Stimulated activated CD4-positive, alpha-beta T cell treated with anti-CD3 and anti-CD28 coated beads, TNF-alpha, amount 100 ng/mL, for 1 hour (primary cell): ENCODE measurements at places on chromosomes 2 and 18.

DNA sequence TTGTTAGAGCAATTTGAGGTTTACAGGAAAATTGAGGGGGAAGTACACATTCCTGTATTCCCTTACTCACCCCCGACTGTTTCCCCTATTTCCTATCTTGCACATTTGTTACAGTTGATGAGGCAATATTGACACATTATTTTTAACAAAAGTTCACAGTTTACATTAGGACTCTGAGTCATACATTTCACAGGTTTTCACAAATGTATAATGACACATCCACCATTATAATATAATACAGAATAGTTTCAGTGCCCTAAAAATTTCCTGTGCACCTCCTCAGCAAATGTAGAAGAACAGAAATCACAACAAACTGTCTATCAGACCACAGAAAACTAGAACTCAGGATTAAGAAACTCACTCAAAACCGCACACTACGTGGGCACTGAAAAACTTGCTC, 160.6 kb upstream of the RMP24 start:
- DNase-seq = no peak

DNA sequence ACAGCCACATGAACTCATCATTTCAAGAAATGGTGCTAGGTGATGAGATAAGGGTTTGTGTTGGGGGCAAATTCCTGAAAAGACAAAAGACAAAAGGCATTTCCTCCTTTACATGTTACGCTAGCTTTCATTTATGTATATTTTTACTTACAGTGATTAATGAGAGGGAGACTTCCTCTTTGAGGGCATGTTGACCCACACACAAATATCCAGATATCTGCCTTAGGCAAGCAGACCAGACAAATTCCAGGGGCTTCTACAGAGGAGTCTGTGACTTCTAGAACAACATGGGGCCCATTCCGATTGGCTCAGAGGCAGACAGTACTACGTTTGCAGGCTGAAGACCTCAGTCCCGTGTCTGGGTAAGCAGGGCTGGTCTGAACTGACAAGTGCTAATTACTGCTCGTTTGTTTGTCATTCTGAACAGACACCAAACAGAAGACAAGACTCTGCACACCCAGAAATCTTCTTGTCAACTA, 74.8 kb upstream of the ST6GAL2 start:
- no peak for DNase-seq

DNA sequence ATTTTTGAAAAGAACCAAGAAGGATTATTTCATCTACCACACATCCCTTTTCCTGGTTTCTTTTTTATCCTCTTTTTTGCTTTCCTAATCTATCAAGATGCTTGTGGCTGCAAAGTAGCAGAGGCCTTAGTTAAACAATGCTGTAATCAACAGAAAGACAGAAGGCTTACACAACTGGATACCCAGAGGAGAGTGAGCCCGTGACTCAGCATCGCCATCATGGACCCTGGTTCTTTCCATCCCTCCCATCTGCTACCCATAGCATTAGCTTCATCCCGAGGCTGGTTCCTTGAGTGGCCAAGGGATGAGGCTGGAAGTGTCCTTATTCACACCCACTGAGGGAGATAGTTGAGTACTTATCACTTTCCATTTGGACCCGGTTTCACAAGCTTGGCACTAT, 7.5 kb upstream of the HAAO start:
- no peak for DNase-seq

- DNase-seq = no peak
Observed at GRCh38 chr2:105486762-105487141, 87.9 kb upstream of the FHL2 start.

DNA sequence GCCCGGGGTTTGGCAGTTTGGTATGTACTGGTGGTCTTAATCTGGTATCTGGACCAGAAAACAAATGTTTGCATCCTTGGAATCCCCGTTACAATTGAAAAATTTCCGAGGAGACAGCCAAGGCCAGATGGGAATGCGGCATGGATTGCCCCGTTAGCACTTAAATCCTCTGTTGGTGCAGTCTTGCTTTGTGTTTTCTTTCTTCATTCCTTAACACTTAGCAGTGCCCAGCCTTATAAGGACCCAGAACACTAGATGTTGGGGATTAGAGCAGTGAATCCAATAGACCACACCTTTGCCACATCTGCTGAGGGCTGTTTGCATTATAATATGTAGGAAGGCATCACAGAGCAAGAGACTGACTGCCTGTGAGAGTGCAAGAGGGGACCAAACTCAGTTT, 12.8 kb upstream of the ZNF532 start:
- no peak for DNase-seq

- no peak for DNase-seq
Observed at GRCh38 chr2:80363791-80364349, 59.3 kb upstream of the LRRTM1 start.

GRCh38 chr2:225042800-225043167, 516 bp upstream of the DOCK10 start:
- DNase-seq = no peak

DNA sequence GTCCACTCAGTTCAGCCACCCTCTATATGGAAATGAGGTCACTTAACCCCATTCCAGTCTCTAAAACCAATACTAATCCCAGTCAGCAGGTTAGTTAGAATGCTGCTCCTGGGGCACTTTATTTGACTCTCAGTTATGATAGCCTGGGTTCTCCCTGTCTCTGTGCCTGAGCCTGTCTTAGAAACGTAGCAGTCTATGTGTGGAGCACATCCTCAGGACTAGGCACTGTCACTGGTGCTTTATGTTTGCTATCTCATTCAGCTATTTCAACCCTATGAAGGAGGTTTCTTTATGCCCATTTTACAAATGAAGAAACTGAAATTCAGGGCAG, 152.5 kb upstream of the PKDCC start:
- no peak for DNase-seq

GRCh38 chr2:230660294-230661060, 52.2 kb upstream of the CAB39 start:
- no peak for DNase-seq

- no peak for DNase-seq
Observed at GRCh38 chr2:173075056-173075780, 428 bp upstream of the MAP3K20 start.

DNA sequence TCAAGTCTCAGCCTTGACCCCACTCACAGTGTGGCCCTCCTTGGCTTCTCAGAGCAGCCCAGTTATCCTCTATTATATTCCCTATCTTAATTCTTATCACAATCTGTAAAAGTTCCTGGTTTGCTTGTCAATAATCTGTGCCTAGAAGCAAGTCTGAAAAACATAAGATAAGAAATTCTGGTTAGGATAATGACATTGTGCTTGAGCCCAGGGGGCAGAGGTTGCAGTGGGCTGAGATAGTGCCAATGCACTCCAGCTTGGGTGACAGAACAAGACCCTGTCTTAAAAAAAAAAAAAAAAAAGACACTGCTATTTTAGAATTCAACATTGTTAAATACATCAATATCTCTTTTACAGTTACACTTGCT, 63.9 kb downstream of the TMEM131 start:
- DNase-seq = no peak

DNA sequence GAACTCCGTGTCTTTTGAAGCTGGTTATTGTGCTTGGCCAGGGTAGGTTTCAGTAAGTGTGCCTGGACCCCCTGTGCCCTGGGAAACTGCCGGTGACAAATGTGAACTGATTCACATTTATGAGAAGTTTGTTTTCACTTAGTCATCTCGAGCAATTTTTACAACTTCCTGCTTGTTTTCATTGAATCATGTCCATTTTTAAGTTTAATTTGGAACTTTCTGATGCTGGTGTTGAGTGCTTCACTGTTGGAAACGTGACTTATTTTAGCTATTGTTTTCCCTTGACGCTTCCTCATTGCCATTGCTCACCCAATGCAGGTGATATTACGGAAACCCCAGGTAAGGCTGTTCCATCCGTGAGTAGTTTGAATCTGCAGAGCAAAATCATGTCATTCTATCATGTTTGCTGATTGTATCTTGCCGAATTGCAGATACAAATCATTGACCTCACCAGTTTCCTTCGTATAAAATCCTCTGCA, 97.2 kb downstream of the RTN4 start:
- no peak for DNase-seq

DNA sequence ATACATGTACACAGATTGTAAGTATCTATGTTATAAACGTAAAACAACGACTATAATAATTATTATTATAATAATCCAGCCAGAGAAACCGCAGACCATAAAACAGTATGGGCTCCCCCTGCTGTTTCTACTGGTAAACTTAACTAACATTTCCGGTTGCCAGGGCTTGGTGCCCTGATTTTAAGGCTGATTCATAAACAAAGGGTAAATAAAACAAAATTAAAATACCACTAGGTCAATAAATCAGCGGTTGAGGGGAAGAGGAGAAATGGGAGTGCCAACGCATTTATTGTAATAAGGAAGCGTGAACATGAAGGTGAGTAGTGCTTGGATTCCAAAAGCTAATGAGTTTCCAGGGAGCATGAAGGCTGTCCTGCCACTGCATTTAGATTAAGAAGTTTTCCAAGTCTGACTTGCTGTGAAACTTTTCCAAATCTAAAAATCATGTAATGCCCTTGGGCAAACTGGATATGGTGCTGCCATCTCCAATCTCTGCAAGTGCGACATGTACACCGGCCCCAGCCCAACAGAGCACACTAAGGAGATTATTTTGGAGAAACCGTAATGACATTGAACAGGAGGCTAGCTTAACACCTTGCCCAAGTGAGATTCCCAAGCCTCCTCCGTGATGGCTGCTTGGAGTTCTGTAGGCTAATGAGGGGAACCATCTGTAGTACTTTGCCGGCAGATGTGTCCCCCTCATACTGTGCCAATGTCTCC, 50.7 kb upstream of the HNRNPA3 start:
- DNase-seq = no peak

DNA sequence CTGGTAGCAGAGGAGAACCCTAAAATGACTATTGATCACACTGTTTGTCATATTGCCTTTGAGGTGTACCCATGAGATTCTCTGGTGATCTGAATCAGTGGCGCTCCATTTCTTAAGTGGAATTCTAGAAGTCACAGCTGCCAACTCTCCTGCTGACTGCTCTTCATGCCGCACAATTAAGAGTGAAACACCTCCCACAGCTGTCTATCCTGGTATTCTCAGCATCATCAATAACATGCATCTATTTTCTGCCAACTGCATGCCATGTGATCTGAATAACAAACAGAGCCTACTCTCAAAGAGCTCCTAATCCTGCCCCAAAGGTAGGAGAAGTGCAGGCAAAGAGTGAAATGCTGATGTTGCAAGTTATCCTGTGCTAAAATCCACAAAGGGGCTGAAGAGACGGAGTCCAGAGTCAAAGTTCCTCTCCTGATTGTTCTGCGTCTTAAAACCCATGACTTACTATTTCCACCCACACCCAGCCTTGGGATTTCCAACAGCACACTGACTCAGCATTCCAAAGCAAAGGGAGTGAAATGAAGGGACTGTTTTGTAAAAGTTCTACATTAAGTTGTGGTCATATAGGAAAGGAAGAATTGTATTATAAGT, 13.7 kb upstream of the DAPL1 start:
- DNase-seq = no peak

DNA sequence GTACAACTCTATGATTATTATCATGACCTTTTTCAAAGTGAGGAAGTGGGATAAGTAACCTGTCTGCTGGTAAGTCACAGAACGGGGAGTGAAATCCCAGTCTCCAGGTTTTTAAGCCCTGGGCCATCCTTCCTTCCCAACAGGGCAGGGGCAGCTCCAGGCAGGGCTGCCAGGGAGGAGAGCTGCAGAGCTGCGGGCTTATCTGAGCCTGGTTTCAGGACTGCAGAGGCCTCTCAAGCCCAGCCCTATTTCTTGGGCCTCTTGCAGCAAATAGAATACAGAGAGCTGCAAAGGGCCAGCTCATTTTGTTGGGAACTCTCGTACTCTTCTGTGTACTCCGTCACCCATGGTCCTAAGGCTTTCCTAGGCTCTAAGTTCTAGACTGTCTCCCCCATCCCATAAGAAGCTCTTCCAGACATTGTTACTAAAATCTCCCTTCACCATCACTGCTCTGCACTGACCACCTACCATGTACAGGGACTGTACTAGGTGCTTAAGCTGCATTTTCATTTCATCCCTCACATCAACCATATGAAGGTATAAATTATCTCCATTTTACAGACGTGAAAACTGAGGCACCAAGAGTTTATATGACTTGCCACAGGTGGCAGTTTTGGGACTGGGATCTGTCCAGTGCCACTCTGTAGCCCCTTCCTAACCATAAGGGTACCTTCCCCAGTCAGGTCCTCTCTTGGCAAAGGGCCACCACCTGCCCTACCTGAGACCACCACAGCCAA, 3.1 kb downstream of the RAB11FIP5 start:
- DNase-seq = no peak

DNA sequence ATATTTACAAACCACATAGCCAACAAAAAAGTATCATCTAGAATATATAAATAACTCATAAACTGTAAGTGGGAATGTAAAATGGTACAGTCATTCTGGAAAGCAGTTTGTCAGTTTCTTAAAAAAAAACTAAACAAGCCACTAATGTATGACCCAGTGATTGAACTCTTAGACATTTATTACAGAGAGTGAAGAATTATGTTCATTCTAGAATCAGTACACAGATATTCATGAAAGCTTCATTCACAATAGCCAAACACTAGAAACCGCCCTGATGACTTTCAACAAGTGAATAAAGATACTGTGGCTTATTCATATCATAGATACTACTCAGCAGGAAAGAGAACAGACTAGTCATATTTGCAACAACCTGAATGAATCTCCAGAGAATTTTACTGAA, 1541.5 kb downstream of the LRP1B start:
- DNase-seq = no peak

DNA sequence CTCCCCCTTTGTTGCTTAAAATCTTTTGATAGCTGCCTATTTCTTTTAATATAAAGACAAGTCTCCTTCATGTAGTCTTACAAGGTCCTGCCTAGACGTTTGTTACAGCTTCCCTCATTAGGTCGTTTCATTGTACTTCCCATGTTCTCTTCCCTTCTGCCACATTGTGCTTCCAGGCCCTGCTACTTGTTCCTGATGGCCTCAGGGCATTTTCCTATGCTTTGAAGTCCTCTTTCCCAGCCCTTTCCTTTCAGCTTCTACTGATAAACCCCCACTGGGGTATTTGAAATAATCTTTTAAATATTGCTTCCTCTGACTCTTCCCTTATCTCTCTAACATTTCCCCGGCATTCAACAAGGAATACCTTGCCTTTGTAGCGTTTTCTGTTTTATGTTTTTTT, 67.4 kb downstream of the UBE2E3 start:
- DNase-seq = no peak

DNA sequence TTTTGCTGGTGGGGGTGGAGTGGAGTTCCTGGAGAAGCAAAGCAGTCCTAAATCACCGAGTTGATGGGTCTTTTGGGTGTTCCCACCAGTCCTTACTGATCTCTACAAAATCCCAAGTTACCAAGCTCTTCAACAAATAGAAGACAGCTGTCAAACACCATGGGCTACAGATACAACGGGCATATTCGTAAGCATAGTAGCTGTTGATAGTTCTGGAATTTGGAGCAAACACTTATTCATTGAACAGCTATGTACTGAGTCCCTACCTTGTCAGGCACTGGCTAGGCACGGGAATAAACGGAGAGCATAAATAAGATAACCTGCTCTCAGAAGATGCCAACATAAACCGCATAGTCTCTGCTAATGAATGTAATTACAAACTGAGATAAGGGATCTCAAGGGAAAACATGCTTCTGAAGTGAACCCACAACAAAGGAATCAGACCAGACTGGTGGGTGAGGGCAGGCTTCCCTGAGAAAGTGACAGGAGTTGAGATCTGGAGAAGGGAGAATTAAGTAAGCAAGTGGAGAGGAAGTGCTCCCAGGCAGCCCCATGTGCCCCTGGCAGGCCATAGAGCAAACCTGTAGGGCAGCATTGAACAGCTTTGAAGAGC, 947 bp upstream of the ANKRD44 start:
- DNase-seq = no peak

GRCh38 chr2:56068746-56069145, 115.0 kb upstream of the CCDC85A start:
- no peak for DNase-seq
